ENCODE measurements at places on chromosomes 5 and 9.
A peak's percentile ranks its signal among the peaks of the same experiment; 100 is the strongest.

GRCh38 chr5:92518318-92518904 lies 1062.6 kb downstream of the NR2F1-AS1 start:
- H3K27me3 ChIP-seq: no peaks in the 10 kb centered on the region
- no peak for DNase-seq
- no peaks in the 10 kb centered on the region for H3K36me3 ChIP-seq

DNA sequence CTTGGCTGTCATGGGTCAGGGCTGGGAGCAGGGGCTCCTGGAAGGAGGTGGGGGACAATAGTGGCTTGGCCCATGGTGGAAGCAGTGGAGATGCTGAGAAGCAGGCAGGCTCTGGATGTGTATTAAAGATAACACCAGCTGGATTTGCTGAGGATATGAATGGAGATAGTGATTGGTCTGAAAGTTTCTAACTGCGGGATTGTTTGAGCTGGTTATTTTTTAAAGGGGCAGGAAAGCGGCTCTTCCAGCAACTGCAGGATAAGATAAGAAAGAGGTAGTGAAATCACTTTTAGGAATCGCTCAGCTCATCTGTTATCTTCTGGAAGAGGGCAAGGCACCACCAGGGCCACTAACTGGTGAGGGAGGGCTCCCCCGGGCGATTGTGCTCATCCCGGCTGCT lies 125.5 kb downstream of the TENT4A start:
- no peaks in the 10 kb centered on the region for H3K4me1 ChIP-seq
- H3K27ac ChIP-seq: no peak overlapping the region
- no peaks in the 10 kb centered on the region for H3K36me3 ChIP-seq
- no peak overlapping the region for H3K4me3 ChIP-seq
- no peaks in the 10 kb centered on the region for H3K27me3 ChIP-seq

GRCh38 chr9:125821078-125821477 lies 73.9 kb downstream of the PBX3 start:
- peaks cover 14% of the 10 kb centered on the region for H3K4me1 ChIP-seq
- no peak overlapping the region for H3K4me3 ChIP-seq
- no peak for DNase-seq

DNA sequence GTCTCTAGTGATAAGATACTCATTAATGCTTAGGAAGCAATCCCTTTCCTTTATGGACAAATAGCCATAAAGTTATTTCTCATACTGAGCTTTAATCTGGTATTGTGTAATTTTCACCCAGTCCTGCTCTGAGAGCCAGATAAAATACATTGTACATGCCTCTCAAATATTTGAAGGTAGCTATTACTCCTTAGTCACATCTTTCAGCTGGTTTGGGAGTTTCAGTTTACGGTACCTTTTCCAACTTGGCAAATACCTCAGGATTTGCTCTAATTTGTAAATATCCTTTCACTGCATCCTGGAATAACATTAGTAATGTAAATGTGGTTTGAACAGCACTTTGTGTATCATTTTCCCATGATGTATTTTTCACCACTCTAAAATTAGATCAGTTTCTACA lies 47.4 kb downstream of the ABHD17B start:
- no peak for DNase-seq
- peaks cover 76% of the 10 kb centered on the region for H3K36me3 ChIP-seq
- H3K4me1 ChIP-seq: no peaks in the 10 kb centered on the region
- no peaks in the 10 kb centered on the region for H3K27me3 ChIP-seq

GRCh38 chr5:14445576-14446290 lies 135.9 kb upstream of the OTULINL start:
- H3K36me3 ChIP-seq: no peaks in the 10 kb centered on the region
- H3K27ac ChIP-seq: no peak overlapping the region
- no peak for DNase-seq
- no peaks in the 10 kb centered on the region for H3K27me3 ChIP-seq

- H3K4me3 ChIP-seq: no peak overlapping the region
- no peaks in the 10 kb centered on the region for H3K27me3 ChIP-seq
- peaks cover 10% of the 10 kb centered on the region for H3K36me3 ChIP-seq
- DNase-seq: no peak
Observed at GRCh38 chr9:33868440-33868973, 51.5 kb downstream of the UBE2R2 start.

GRCh38 chr9:87880116-87880515 lies 2.6 kb upstream of the SPATA31E1 start:
- no peaks in the 10 kb centered on the region for H3K36me3 ChIP-seq
- H3K27ac ChIP-seq: no peak overlapping the region
- DNase-seq: no peak
- no peaks in the 10 kb centered on the region for H3K4me1 ChIP-seq

DNA sequence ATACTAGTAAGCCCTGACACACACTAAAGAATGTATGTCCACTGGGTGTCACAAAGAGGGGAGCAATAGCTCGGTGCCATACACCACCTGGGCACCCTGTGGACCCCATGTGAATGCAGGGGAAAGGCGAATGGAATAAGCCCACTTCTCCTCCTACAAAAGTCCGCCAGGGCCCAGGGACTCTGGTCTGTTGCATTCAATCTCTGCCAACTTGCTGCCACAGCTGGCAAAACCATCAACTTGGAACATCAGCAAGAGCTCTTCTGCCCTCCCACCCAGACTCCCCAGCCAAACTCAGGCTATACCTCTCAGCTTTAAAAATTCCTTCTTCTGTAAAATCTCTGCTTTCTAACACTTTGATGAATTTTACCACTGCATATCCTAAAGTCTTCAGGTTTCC lies 54.5 kb downstream of the PFDN1 start:
- DNase-seq: no peak
- peaks cover 41% of the 10 kb centered on the region for H3K36me3 ChIP-seq
- H3K4me3 ChIP-seq: no peak overlapping the region
- no peaks in the 10 kb centered on the region for H3K27me3 ChIP-seq
- peaks cover 11% of the 10 kb centered on the region for H3K4me1 ChIP-seq

GRCh38 chr5:102483736-102484135 lies 15.1 kb downstream of the SLCO6A1 start:
- DNase-seq: no peak
- H3K27ac ChIP-seq: no peak overlapping the region
- H3K4me3 ChIP-seq: no peak overlapping the region

DNA sequence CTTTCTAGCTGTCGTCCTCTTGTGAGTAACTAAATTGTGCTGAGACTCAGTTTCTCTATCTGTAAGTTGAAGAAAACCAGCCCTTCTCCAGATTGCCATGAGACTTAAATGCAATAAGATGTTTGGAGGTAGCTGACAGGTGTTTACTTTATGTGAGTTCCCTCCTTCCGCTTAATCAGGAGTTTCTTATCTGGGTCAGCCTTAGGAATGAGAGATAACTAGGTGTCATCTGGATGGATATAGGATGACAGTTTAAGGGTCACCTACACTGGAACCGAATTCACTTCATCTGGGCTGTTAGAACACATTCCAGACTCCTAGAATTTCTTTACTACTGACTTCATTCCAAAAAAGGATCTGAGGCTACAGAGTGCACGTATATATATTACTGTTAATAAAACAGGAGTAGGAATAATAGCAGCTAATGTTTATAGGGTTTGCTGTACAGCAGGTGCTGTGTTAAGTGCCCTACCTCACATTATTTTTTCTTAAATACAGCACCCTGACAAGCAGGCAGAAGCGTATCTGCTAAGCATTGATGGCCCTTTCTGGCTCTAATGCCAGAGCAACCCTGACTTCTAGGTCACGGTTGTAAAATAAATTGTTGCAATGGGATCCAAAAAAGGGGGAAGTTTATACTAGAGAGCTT lies 30.0 kb upstream of the CPEB4 start:
- H3K27me3 ChIP-seq: peaks cover 4% of the 10 kb centered on the region
- no peaks in the 10 kb centered on the region for H3K36me3 ChIP-seq
- DNase-seq: no peak
- H3K4me1 ChIP-seq: no peaks in the 10 kb centered on the region
- no peak overlapping the region for H3K4me3 ChIP-seq

DNA sequence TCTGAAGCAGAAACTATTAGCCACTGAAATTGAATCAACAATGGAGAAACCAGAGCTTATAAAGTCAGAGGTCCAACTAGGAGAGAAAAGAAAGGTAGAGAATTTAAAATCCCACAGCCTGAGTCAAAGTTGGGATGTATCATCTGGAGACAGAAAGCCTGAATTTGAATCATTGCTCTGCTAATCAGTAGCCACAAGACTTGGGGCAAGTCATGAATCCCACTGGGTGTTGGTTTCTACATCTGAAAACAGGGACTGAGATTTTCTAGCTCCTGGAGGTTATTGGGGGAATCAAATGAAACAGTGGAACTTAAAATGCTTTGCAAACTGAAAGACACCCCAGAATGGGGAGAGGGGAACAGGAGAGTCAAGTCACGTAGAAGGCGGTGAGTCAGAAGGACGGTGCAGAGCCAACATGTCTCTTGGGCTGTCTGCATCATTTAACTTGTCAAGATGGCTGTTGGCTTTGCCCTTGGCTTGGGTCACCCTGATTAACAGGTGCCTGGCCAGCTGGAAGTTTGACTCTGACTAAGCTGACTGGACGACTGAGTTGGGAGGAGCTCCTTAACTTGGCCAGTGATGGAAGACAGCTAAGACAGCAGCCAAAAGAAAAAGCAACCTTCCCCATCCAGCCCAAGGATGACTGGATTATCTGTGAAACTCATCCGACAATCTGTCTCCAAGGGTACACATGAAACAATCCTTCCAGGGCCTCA lies 60.6 kb upstream of the ADRA1B start:
- no peak overlapping the region for H3K4me3 ChIP-seq
- no peaks in the 10 kb centered on the region for H3K36me3 ChIP-seq
- no peak for DNase-seq
- no peaks in the 10 kb centered on the region for H3K27me3 ChIP-seq
- H3K4me1 ChIP-seq: no peaks in the 10 kb centered on the region

DNA sequence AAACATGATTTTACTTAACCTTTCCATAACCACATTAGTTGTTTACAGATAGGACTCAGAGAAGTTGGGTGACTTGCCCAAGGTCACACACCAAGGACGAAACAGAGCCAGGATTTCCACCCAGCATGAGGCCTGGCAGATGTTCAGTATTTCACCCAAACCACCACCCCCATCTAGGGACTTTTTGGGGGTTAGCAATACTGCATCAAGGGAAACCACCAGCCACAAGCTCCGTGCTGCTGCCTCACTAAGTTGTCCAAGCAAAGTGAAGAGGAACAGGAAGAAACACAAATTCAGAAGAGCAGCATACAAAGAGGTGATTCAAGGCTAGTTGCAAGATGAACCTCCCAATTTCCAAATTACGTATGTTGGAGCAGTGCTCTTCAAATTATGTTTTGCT lies 219.6 kb upstream of the RORB start:
- H3K36me3 ChIP-seq: peaks cover 4% of the 10 kb centered on the region
- H3K4me1 ChIP-seq: peaks cover 97% of the 10 kb centered on the region
- peak; percentile 91 for DNase-seq
- H3K27ac ChIP-seq: peak overlapping the region; percentile 91
- no peak overlapping the region for H3K4me3 ChIP-seq
- no peaks in the 10 kb centered on the region for H3K27me3 ChIP-seq

- H3K4me1 ChIP-seq: no peaks in the 10 kb centered on the region
- no peaks in the 10 kb centered on the region for H3K36me3 ChIP-seq
- no peak overlapping the region for H3K27ac ChIP-seq
- H3K27me3 ChIP-seq: no peaks in the 10 kb centered on the region
Observed at GRCh38 chr5:112141582-112141981, 277.5 kb downstream of the EPB41L4A start.

- no peaks in the 10 kb centered on the region for H3K4me1 ChIP-seq
- no peak for DNase-seq
- no peak overlapping the region for H3K4me3 ChIP-seq
- H3K27ac ChIP-seq: no peak overlapping the region
Observed at GRCh38 chr5:88841212-88841611, 41.8 kb downstream of the MEF2C start.

DNA sequence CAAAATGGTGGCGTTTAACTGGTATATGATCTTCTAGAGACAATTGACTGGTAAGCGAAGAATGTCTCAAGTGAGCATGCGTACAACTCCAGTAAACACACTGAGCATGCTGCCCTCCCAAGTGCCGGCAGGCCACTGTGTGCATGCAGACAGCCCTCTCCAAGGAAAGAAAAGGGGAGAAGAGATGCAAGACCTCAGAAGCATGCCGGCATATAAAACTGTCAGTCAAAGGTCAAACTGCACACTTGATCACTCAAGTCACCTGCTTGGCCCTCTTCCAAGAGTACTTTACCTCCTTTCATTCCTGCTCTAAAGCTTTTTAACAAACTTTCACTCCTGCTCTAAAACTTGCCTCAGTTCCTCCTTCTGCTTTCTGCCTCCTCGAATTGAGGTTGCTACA lies 910.2 kb downstream of the TAF11L14 start:
- no peak overlapping the region for H3K27ac ChIP-seq
- no peaks in the 10 kb centered on the region for H3K27me3 ChIP-seq
- H3K4me3 ChIP-seq: no peak overlapping the region

- DNase-seq: no peak
- no peaks in the 10 kb centered on the region for H3K4me1 ChIP-seq
- H3K4me3 ChIP-seq: no peak overlapping the region
- H3K27me3 ChIP-seq: no peaks in the 10 kb centered on the region
- no peaks in the 10 kb centered on the region for H3K36me3 ChIP-seq
- no peak overlapping the region for H3K27ac ChIP-seq
Observed at GRCh38 chr5:147804334-147804733, 21.8 kb upstream of the JAKMIP2 start.

GRCh38 chr5:125277494-125278154 lies 531.2 kb upstream of the ZNF608 start:
- H3K36me3 ChIP-seq: no peaks in the 10 kb centered on the region
- H3K27me3 ChIP-seq: no peaks in the 10 kb centered on the region
- no peak overlapping the region for H3K4me3 ChIP-seq
- H3K4me1 ChIP-seq: no peaks in the 10 kb centered on the region

DNA sequence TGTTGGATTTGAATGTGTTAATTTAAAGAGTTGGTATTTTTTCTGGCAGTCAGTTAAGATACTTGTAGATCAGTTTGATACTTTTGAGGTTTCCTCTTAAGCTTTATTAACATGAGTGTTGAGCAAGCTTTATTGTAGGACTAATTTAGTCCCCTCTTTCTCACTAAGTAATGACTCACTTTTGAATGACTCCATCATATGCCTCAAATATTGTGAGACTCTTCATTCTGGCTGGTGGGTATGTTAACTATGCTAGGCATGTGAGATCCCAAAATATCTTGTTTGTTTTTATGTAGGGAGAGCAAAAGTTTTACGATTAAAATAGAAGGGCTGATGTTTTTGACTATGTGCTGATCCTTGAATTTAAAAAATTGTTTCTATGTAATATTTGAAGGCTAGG lies 355.7 kb downstream of the IZUMO3 start:
- no peak overlapping the region for H3K4me3 ChIP-seq
- no peak overlapping the region for H3K27ac ChIP-seq
- no peaks in the 10 kb centered on the region for H3K27me3 ChIP-seq
- no peak for DNase-seq
- no peaks in the 10 kb centered on the region for H3K36me3 ChIP-seq
- H3K4me1 ChIP-seq: no peaks in the 10 kb centered on the region

GRCh38 chr5:88702332-88702731 lies 180.7 kb downstream of the MEF2C start:
- no peak for DNase-seq
- no peaks in the 10 kb centered on the region for H3K4me1 ChIP-seq
- no peaks in the 10 kb centered on the region for H3K27me3 ChIP-seq

- DNase-seq: no peak
- no peaks in the 10 kb centered on the region for H3K4me1 ChIP-seq
- H3K4me3 ChIP-seq: no peak overlapping the region
- no peaks in the 10 kb centered on the region for H3K27me3 ChIP-seq
Observed at GRCh38 chr5:17794815-17795214, 160.6 kb downstream of the TAF11L14 start.
